ENCODE measurements at places on chromosomes 3 and 15.

DNA sequence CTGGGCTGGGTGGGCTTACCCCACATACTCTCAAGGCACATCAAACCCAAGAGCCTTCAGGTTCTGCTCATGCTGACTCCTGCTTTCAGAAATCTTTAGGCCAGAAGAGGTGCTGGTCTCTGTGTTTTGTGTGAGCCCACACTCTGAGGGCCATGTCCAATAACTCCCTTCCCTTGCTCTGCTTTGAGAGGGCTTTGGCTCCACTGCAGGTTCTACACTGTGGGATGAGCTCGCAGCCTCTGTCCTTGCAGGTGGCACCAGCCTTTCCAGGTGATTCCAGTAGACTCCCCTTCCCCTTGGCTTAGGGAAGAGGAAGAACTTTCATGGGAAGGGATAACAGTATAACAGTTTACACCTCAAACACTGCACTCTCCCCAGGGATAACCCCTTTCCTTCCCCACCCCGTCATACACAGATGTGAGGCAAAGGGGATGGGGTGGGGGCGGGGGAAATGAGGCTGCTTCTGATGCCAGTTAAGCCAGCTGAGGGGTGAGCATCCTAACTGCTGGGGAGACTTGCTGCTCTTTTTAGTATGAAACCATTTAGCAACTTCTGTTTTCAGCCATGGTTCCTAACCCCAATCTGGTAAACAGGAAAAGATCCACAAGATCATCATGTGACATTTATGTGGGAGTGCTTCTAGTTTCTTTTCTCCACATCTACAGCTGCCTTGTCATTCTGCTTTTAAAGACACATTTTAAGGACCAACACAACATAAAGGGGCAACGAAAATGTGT, 262.4 kb downstream of the SLC9A9 start:
- DNase-seq = no peak

DNA sequence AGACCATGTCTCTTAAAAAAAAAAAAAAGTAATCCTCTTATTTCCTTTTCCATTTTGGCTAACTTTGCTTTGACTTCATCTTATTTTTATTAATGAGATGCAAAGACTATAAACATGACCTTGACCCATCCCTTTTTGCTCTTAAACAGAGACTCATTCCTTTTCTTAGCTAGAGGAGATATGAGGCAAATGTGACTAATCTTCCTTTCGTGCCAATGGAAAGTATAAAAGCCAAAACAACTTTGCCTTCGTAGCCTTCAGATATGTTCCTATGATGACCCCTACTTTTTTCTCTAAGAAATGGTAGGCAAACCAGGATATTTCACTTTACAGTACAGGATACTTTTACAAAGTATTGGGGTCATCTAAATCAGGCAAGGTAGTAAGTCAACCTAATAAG, 36.9 kb upstream of the GOLGB1 start:
- DNase-seq = no peak

DNA sequence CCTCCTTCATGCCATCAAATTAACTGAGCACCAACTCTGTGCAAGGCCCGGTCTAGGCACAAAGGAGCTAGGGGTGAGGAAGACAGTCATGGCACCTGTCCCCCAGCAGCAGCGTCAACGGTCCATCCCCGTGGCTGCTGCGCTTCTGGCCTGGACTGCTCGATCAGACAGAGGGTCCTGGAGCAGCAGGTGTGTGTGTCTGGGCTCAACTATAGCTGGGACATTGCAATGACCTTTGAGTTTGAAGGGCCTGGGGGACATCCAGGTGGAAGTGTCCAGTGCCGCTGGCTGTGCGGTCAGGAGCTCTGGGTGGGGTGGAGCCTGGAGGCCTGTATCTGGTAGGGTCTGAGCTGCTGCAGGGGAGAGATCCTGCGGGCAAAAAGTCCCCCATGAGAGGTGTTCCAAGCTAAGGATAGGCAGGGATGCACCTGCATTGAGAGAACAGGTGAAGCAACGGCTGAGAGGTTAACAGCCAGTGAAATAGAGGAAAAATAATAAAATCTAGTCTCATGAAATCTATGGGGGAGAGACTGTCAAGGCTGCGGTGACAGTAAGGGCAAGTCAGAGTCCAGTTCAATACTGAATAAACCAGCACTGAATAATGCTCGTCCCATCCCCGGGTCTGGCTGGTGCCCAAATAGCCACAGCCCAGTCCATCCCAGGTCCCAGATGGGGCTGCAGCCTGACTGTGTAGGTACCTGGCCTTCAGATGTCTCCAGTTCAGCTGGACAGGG, 25.4 kb upstream of the SLC41A3 start:
- no peak for DNase-seq

DNA sequence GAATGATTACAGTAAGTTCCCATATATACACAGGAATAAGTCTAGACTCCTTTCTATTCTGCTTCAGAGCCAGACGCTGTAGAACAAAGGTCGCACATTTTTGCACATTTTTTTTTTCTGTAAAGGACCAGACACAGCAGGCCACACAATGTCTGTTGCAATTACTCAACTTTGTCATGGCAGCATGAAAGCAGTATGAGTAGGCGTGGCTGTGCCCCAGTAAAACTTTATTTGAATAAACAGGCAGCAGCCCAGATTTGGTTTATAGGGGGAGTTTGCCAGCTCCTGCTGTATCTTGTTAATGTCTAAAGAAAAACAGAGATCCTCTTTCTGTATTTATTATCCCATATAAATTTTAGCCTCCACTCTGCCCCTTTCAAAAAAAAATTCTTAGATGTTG, 708.3 kb downstream of the FHIT start:
- no peak for DNase-seq

- DNase-seq = no peak
Measured at GRCh38 chr3:153070511-153070868, 91.5 kb upstream of the RAP2B start.

DNA sequence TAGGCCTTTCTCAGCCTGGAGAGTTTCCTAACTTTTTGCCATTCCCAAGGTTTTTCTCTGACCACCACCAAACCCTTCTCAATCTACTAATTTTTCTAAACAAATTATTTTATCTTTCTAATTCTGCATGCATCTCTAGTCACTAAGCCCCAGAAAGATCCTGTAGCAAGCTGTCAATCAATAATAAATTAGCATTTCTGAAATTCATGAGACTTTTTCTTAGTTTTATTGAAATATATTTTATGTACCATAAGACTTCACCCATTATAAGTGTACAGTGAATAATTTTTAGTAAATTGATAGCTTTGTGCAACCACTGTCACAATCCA, 22.4 kb upstream of the AP4E1 start:
- no peak for DNase-seq

All from aorta (tissue), 5 donors.